ENCODE measurements at places on chromosomes 12 and 14.

- no peak for DNase-seq
Observed at GRCh38 chr12:49832836-49833421, 4.7 kb upstream of the NCKAP5L start.

GRCh38 chr12:32566663-32567295 lies 112.3 kb upstream of the DNM1L start:
- no peak for DNase-seq

- no peak for DNase-seq
Observed at GRCh38 chr14:54674046-54674741, 107.3 kb downstream of the SAMD4A start.

GRCh38 chr12:12108441-12109058 lies 37.8 kb downstream of the BCL2L14 start:
- DNase-seq: no peak

GRCh38 chr14:93122826-93123225 lies 7.1 kb upstream of the ITPK1 start:
- no peak for DNase-seq

All from stimulated activated CD8-positive, alpha-beta memory T cell treated with anti-CD3 and anti-CD28 coated beads, Interleukin-7, amount 100 ng/mL, for 24 hours (primary cell).